Effector memory CD4-positive, alpha-beta T cell (primary cell): ENCODE measurements at places on chromosomes 6 and 20.

DNA sequence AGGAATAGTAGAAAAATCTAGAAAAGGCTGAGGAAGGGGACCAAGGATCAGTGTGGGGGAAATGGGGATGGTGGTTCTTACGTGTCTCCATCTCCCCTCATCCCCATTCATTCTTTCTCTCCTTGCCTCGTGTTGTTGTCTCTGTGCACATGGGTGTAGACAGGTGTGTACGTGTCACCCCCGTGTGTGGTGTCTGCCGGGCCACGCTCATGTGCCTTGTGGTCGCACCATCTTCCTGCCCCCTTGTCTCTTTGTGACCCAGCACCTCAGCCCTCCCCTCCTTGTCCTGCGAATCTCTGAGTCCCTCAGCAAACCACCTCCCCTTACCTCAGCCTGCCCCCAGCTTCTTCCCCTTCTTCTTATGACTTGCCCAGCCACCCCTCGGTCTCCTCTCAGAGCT is 39.4 kb downstream of the FOXP4 start:
- no peak for DNase-seq

DNA sequence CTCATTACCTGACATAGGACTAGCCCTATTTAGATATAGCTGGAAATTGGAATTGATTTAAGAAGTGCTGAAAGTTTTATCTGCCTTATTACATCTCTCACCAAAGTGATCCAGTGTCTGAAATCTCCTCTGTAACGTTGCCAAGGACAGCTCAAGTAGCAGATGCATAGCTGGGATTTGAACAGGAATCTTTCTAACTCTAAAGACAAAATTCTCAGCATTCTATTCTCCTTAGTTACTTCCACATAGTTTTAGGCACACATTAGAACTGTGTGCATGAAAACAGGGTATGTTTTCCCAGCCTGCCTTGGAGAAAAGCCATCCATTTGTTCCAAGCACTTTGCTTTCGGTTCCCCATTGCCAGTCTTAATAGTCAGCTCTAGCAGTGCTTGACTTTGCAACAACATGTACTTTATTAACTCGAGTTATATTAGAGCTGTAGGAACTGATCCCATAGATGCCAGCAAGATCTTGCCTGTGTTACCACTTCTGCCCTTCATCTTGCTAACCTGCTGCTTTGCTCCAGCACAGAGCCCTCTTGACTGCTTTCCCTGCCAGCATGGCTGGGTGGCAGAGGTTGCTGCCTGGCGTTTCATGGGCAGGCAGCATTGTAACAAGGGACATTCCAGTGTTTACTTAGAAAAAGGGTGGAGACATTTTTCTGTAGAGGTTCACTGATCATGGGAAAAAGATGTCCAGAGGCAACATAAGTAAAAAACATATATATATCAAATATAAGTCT is 56.1 kb upstream of the STMND1 start:
- DNase-seq = no peak

DNA sequence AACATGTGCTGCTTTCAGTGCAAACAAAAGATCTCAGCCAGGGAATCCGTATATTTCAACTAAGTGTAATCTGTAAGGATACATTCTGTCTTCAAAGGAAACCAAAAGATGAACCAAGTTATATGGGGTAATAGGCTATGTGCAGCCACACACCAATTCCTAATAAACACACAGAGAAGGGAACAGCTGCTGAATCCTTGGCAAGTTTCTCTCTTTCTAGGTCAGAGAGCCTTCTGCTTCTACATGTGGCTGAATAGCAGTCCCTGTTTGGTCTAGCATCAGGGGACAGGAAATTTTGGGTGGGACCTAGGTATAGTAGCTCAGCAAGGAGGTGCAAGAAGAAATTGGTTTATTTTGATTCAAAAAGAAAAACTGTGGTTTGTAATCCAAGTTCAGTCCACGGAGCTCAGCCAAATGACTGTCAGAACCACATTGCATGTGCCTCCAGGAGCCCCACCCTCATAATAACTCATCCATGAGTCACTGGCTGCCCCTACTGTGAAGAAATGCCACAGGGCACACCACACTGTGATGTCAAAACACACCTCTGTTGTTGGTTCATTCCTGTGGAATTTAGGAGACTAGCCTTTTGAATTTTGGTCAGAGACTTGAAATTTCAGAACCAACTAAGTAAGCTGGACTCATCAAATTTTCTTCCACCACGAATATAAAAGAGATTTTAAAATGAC is 21.1 kb downstream of the SPTLC3 start:
- DNase-seq = no peak

GRCh38 chr6:122202576-122203137 is 196.8 kb upstream of the HSF2 start:
- no peak for DNase-seq

- DNase-seq = no peak
Observed at GRCh38 chr20:17874271-17875105, 94.1 kb downstream of the SNX5 start.

- no peak for DNase-seq
Observed at GRCh38 chr6:32763421-32763820, at the start of gene HLA-DQB2. Gene HLA-DQB2 (minus strand): TSS chr6:32763532. CDS start chr6:32763470, 62 bp downstream.
